CD4-positive, alpha-beta T cell treated with Interferon gamma for 1 hour (primary cell): ENCODE measurements at places on chromosomes 12 and 14.

GRCh38 chr12:53532021-53532420 lies 24.7 kb upstream of the NPFF start:
- DNase-seq: no peak

DNA sequence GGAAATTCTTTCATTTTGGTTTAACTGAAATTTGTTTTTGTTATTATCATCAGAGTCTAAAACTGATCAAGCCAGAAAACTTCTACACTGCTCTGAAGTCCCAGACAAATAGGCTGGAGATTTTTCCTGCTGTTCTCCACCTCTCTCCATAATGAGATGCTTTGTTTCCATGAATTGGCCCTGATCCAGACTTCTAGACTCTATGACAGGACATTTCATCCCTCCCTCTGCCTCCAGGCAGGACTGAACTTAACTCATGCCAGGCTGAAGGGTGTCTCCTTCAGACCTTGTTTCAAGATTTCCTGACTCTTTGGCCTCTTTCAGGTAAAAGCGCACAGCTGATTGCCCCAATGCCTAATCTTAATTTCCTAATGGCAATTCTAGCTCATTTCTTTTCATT lies 69.1 kb upstream of the HOXC13 start:
- no peak for DNase-seq

DNA sequence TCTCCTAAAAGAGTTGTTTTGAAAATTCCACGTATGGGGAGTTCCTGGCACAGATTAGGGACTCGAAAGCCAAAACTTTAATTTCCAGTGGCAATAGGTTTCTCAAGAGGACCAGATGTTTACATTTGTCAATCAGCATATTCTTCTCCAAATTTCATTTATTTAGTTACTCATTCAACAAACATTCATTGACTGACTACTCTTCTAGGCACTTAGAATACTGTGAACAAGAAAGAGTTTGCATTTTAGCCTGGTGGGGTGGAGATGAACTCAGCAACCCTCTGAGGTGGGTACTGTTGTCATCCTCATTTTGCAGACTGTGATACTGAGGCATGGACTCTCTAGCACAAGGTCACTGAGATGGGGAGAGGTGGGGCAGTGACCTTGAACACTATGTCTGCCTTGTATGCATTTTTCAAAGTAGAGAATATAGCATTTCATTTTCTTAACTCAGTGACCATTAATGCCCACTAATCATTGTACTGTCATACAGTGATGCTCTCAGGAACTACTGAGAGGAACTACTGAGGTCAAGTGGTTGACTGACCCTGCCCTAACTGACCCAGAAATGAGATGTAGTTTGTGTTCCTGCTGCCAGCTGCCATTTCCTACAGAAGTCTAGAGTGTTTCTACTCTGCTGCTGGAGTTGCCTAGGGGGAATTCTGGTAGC lies 2.2 kb downstream of the L3HYPDH start:
- no peak for DNase-seq

DNA sequence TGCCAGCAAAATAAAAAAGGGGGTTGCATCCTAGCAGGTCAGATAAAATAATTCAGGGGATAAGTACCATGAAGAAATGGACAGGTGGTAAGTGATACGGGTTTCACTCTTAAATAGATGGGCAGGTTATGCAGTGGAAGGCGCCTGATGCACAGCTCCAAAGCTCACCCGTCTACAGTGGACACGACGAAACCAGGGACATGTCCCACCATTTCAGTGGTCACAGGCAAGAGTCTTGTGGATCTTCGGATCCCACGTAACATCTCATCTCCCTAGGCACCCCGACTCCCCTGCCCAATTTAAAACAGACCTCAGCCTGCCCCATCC lies 60.5 kb downstream of the DDX51 start:
- no peak for DNase-seq

- DNase-seq: no peak
Measured at GRCh38 chr12:67070307-67070600, 198.9 kb upstream of the CAND1 start.

- DNase-seq: no peak
Measured at GRCh38 chr12:1481906-1482305, 112.5 kb downstream of the FBXL14 start.

DNA sequence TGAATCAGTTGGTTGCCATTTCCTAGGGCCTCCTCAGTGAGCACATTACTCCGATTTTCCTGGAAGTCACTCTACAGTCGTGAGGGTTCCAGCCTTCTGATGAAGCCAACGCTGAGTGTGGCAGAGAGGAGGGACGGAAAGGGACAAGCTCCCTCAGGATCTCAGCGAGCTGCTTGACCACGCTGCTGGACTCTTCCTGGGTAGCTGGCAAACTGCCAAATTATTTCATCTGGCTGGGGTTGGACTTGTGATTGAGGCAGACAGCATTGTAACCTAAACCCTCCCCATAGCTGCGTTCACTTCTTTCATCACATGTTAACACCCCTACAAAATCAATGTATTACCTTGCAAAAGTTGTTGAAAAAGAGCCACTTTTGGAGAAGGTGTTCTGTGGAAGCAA lies 69.6 kb upstream of the CHST11 start:
- DNase-seq: no peak

DNA sequence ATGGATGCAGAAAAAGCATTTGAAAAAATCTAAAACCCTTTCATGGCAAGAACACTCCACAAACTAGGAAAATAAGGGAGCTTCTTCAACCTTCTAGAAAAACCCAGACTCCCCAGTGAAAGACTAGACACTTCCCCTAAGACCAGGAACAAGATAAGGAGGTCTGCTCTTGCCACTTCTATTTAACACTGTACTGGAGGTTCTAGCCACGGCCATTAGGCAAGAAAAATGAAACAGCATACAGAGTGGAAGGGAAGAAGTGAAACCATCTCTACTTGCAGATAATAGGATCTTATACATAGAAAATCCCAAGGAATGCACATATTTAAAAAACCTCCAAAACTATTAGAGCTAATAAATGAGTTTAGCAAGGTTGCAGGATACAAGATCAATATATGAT lies 42.3 kb downstream of the CHGA start:
- no peak for DNase-seq

GRCh38 chr14:66003082-66003730 lies 483.0 kb upstream of the CCDC196 start:
- DNase-seq: no peak

DNA sequence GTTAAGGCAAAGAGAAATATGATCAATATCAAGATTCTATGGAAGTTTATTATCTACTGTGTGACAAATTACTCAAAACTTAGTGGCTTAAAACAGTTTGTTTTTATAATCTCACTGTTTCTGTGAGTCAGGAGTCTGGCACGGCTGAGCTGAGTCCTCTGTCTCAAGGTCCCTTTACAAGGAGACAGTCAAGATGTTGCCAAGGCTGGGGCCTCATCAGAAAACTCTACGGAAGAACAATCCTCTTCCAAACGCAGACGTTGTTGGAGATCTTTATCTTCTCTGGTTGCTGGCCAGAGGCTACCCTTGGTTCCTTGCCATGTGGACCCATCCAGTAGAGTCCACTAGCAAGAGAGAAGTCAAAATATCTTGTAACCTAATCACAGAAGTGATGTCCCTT lies 100.6 kb upstream of the CCND2 start:
- no peak for DNase-seq

GRCh38 chr12:27573972-27574371 lies 50.0 kb downstream of the PPFIBP1 start:
- no peak for DNase-seq

DNA sequence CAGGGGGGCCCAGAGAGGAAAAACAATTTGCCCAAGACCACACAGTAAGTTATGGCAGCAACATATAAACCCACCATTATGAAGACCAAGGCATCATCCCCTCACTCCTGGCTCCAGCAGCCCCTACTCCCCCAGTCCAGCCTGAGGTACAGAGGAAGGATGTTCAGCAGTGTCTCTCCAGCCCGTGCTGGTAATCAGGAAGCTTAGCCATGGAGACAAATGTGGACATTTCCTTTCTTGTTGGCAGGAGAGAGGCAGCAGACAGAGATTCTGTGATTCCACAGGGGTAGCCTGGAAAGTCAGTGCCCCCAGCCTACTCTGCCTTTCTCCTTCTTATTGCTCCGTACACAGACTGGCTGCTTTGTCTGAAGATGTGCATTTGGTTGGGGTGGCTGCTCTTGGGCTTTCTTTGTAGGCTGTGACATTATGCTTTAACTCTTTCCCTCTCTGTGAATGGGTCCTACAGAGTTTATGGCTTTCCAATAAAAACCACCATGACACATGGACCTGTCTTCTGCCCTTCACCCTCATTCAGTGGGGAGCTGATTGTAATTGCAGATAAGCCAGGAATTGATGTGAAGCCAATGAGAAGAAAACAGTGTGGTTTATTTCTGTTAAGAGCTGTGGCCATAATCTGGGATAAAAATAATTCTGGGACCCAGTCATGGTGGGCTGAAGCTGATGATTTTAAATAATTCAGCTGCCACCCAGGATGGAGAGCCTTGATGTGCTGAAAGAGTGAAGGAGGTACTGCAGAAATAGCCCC lies 3.4 kb downstream of the RPH3A start:
- DNase-seq: no peak

DNA sequence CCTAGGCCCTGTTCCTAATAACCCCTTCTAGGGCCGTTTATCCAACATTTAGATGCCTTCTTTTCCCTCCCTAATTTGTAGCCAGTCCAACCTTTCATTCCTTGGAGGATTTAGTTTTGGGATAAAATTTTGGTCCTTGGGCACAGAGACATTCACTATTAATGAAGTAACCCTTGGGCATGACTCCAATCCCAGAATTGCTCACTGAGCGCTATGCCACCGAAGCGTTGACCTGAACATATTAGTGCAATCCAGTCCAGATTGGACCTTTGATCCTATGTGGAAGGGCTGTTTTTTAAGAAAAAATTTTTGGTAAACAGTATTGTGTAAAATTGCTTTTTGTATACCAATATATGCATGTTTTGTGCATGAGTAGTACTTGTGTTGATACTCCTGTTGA lies 10.0 kb downstream of the DACT1 start:
- DNase-seq: no peak

GRCh38 chr12:104498211-104498801 lies 41.6 kb downstream of the CHST11 start:
- no peak for DNase-seq

- DNase-seq: no peak
Measured at GRCh38 chr12:25594376-25594775, 41.3 kb upstream of the LMNTD1 start.

DNA sequence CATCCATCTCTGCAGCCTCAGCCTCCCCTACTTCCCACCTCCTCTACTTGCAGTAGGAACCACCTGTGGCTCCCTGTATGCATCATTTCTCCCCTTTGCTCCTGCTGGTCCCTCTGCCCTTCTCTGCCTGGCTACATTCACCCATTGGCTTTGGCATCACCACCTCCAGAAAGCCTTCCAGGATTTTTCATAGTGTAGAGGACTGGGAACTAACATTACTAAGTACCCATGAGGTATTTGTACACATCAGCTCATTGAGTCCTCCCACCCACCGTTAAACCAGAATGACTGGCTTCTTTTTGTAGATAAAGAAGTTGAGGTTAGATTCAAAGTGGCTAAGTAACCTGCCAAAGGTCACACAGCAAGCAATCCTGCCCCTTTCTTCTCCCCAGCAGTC lies 17.1 kb downstream of the SYNE3 start:
- no peak for DNase-seq

- no peak for DNase-seq
Measured at GRCh38 chr12:126447346-126447745, 1382.1 kb downstream of the AACS start.

GRCh38 chr12:94244165-94245133 lies 96.1 kb downstream of the PLXNC1 start:
- peak; percentile 59 for DNase-seq

GRCh38 chr12:34297790-34298164 lies 275.5 kb downstream of the ALG10 start:
- DNase-seq: no peak

DNA sequence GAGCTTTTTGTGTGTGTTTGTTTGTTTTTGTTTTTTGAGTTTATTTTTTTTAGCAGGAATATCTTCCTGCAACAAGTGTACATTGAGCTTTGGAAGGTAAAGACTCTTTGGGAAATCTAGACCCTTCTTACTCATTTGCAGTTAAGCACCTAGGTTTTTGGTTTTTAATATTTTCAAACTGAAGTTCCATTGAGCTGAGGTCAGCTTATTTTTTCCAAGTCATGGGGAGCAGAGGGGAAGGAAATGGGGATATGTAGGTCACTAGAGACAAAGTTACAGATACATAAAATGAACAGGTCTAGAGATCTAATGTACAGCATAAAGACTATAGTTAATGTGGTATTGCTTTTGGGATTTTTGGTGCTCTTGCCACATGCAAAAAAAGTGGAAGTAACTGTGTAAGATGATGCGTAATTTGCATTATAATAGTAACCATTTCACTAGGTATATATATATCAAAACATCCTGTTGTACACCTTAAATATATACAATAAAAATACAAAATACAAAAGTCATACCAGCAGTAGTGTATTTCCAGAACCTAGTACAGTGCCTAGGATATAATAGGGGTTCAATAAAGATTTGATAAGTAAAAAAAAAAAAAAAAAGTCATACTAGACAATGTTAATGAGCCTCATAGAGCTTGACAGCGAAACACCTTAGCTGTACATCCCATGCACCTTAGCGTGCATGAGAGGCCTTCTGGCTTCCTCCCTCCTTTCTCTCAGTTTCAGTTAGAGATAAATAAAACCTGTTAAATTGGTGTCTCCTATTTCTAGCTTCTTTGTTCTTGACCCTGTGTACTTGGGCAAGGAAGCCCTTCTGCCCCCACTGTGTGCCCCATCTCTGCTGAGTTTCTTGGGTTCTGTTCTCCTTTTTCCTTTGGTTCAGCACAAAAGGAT lies 22.7 kb downstream of the CGRRF1 start:
- no peak for DNase-seq

- DNase-seq: no peak
Measured at GRCh38 chr14:69773571-69774276, 6.8 kb downstream of the SRSF5 start.

DNA sequence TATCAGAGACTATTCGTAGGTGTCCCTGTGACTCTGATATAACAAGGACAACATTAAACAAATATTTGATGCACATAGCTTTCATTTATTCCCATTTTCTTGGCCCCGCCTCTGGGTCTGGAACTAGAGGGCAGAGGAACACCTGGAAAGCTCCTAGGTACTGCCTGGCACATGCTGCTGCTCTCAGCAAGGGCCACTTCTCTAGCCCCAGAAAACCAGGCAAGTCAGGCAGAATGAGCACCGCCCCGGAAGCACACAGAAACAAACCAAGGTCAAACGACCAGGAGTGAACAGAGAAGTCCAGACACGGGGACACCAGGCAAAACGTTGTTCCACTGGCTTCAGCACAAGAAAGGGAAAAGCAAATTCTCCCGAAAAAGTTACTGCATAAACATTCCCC lies 76.1 kb downstream of the TTC7B start:
- DNase-seq: no peak

DNA sequence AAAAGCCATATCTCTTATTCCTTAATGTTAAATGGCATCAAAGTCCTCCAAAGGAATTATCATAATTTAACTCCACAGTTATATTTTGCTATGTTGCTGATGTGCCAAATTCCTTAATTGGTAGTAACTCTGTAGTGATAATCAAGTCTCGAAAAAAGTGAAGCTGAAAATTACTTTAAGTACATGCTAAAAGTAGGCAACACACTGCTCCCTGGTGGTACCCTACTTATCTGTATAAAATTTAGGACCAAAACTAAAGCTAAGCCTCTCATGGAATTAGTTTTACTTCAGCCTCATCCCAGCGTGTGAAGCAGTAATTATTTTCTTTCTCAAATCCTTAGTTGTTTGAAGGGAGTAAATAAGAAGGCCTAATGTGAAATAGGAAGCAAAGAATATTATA lies 132.8 kb downstream of the TTLL5 start:
- DNase-seq: no peak

- no peak for DNase-seq
Measured at GRCh38 chr12:76685246-76685678, 78.7 kb upstream of the ZDHHC17 start.

- no peak for DNase-seq
Measured at GRCh38 chr12:105466901-105467598, 136.6 kb downstream of the C12orf75 start.
